ENCODE measurements at places on chromosomes 4 and X.

DNA sequence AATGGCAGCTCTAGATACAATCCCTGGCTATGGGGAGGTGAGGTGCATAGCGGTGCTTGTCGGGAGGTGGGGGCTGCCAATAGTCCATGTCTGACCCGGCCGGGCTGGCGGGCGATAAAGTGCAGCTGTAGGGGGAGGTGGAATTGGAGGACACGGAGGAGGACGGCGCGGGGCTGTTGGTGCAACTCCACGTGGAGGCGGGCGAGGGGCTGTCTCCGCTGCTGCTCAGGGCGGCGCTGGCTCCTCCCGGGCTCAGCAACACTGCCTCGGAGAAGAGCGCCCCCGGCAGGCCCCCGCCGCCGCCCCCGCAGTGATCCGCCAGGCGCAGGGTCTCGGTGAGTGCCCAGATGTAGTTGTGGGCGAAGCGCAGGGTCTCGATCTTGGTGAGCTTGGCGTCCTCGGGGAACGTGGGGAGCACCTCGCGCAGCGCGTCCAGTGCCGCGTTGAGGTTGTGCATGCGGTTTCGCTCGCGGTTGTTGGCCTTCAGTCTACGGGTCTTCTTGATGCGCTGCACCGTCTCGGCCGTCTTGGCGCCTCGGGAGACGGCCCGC lies 1.3 kb downstream of the NEUROG2 start:
- no peak for DNase-seq

DNA sequence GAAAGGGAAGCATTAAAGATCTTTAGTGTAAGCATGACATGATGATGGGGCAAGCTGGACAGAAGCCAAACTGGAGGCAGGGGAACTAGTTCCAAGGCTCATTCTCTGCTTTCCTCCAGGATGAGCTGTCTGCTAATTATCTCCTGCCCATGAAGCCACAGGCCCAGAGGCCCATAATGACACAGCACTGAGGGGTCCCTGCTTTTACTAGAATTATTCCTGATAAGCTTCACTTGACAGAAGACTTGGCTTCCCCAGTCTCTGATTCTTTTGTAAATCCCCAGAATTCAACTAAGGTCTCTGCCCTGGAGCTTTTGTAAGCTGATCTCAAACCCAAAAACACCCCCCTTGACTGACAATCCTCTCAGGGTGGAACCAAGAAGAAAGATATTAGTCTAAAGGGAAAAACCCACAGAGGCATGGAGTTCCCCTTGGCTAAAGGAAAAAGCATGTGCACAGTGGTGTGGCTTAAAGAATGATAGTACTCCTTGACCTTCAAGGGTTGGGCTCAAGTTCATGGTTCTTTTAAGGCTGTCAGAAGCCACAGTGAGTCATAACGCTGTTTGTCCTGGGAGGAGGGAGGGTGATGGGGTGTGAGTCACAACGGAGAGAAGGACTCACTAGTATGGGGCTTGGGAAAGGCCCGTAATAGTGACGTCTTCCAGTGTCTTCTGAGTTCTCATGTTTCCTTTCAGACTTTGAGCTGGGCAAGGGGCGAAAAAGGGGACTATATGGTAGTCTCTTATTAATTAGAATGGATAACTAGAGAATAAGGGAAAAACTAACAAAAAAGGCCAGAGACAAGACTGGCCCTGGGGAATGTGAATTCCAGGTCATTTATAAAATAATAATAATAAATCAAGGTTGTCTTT lies 146.0 kb upstream of the CPEB2 start:
- DNase-seq: peak; percentile 50

- no peak for DNase-seq
Observed at GRCh38 chr4:41304221-41304620, 47.5 kb downstream of the UCHL1 start.

GRCh38 chr4:158422546-158422945 lies 99.1 kb upstream of the RXFP1 start:
- no peak for DNase-seq

GRCh38 chr4:94978904-94979303 lies 221.1 kb downstream of the BMPR1B start:
- no peak for DNase-seq

DNA sequence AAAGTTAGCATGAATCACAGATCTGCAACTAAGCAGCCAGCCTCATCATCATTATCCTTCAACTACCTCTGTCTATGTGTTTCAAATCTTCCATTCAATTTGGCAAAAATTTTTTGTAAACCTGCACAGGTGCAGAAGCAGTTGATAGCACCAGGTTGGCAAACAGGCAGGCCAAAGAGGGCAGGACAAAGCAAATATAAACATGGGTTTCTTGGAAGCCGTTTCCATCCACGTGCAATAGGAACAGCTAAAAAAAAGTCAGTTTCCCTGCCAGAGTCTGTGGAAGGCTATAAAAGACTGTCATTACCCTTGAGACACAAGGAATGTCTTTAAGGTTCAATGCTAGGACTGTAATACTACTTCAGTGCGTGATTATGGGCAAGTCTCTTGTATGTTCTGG lies 253.2 kb downstream of the PDHA2 start:
- DNase-seq: no peak

GRCh38 chr4:98560321-98560720 lies 98.1 kb downstream of the TSPAN5 start:
- no peak for DNase-seq

DNA sequence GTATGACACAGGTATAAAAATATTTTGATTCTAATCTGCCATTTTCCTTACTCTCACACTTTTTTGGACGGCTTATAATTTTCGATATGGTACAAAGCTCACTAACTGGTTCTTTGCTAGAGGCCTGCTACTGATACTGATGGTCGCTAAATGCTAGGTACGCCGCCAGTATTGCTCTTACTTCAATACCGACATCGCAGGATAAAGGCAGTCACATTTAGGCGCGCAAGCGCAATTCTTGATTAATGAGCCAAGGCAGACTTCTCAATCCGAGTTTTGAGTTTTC lies 557 bp upstream of the USP38 start:
- no peak for DNase-seq

DNA sequence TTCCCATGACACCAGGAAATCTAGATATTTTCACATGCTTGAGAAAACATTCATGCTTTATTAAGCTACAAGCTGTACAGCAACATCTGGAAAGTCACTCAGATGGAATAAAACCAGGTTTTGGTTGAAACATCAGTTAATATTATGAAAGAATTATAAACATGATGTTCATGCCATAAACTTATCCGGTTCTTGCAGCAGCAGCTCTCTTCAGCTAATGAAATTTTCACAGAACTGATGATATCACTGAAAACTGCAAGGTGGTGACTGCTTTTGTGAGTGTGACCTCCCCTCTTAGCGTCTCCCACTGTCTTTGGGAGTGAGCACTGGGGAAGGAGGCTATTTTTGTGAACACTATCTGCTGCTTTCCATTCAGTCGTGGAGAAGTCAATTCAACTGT lies 56.9 kb downstream of the ARHGAP10 start:
- DNase-seq: no peak

- DNase-seq: no peak
Observed at GRCh38 chr4:16844816-16845586, 53.4 kb downstream of the LDB2 start.

- no peak for DNase-seq
Observed at GRCh38 chr4:122703868-122704267, 28.6 kb upstream of the BBS12 start.

DNA sequence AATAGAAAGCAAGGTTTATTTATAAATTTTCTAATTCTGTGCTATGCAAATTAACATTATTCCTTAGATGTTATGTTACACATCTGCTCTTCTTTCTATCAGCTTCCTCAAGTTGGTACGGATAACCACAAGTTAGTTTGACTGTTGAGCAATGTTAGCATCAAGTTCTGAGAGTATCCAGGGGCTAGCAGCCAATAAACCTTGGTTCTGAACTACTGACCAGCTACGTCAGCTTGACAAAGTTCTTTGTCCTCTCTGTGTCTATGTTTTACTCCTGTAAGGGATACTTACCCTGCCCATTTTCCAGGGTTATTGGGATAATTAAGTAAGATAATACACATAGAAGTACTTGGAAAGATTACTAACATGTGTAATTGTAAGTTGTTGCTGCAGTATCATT lies 8.1 kb upstream of the TEX13A start:
- no peak for DNase-seq

GRCh38 chr4:168710353-168710946 lies 213.6 kb downstream of the PALLD start:
- no peak for DNase-seq

DNA sequence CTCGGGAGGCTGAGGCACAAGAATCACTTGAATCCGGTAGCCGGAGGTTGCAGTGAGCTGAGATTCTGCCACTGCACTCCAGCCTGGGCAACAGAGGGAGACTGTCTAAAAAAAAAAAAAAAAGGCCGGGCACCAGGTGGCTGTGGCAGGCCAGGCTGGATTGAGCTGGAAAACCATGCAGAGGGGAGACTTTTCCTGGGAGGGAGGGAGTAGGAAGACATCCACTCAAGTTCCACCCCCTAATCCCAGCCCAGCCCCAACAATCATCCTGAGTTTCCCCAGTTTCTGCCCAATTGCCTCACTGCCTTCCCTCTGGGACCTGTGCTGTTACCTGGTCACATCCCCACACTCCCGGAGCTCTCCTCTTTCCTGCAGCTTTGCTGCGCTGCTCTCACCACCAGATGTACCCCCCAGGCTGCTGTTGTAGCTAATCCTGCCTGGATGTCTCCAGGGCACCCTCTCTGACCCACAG lies 9.0 kb upstream of the TSPYL2 start:
- DNase-seq: no peak

- no peak for DNase-seq
Observed at GRCh38 chr4:125444166-125444565, 129.4 kb downstream of the FAT4 start.

GRCh38 chrX:115233497-115234455 lies at the start of gene LRCH2:
LRCH2 (minus strand) TSS chrX:115234096; CDS start chrX:115234041, 55 bp downstream.
- no peak for DNase-seq

- no peak for DNase-seq
Observed at GRCh38 chrX:55777596-55777995, 60.0 kb downstream of the RRAGB start.

- no peak for DNase-seq
Observed at GRCh38 chr4:145951931-145952330, 13.3 kb upstream of the ZNF827 start.

DNA sequence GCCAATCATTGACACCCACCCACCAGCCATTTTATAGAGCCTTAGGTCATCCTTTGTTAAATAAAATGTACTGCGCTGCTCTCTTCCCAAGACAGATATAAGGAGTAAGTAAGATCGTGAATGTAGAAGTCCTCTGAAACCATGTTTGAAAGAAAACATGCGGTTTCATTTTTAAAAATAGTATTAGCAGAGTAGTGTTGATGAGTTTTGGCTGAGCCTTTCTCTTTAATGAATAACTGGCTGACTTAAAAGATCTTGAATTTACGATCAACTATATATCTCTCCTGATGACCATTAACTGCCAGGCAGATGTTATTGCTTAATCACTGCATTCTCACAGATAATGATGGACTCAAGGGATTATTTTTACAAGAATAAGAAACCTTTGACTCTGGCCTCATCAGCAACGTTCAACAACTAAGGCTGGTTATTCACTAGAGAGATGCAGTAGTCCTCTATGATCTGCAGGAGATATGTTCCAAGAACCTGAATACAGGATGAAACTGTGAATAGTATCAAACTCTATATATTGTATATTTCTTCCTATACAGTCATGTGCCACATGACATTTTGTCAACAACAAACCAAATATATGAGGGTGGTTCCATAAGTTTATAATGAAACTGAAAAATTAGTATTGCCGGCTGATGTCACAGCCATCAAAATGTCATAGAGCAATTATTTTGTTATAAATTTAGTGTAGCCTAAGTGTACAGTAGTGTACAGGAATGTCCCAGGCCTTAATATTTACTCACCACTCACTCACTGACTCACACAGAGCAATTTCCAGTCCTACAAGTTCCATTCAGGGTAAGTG lies 80.8 kb downstream of the FAM13A start:
- DNase-seq: no peak

GRCh38 chr4:43369036-43369594 lies 476.6 kb downstream of the GRXCR1 start:
- no peak for DNase-seq

DNA sequence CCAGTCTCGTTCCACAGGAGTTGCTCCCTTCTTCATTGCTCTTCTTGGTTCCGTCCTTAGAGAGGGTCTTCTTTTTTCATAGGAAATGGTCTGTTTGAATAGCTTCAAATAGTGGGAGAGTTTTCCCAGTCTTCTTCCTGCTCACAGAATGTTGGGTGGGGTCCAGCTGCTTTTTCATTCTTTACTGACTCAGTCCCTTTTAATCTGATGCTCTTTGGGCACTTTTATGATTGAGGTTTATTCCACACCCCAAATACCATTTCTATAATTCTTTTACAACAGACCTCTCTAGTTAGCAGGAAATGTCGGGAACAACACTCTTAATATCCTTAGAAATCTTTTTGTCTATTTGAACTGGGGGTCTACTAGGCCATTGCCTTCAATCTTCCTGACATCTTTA lies 239.5 kb downstream of the PRDM5 start:
- no peak for DNase-seq

DNA sequence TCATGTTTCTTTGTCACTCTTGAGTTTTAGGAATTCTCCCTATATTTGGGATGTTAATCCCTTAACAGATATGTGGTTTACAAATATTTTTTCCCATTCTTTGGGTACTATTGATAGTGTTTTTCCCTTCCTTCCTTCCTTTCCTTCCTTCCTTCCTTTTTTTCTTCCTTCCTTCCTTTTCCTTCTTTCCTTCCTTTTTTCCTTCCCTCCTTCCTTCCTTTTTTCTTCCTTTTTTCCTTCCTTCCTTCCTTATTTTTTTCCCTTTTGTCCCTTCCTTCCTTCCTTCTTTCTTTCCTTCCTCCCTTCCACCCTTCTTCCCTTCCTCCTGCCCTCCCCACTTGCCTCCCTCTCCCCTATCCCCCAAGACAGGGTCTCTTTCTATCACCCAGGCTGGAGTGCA lies 42.1 kb downstream of the WDR17 start:
- no peak for DNase-seq

- no peak for DNase-seq
Observed at GRCh38 chr4:60344908-60345307, 855.2 kb upstream of the ADGRL3 start.

DNA sequence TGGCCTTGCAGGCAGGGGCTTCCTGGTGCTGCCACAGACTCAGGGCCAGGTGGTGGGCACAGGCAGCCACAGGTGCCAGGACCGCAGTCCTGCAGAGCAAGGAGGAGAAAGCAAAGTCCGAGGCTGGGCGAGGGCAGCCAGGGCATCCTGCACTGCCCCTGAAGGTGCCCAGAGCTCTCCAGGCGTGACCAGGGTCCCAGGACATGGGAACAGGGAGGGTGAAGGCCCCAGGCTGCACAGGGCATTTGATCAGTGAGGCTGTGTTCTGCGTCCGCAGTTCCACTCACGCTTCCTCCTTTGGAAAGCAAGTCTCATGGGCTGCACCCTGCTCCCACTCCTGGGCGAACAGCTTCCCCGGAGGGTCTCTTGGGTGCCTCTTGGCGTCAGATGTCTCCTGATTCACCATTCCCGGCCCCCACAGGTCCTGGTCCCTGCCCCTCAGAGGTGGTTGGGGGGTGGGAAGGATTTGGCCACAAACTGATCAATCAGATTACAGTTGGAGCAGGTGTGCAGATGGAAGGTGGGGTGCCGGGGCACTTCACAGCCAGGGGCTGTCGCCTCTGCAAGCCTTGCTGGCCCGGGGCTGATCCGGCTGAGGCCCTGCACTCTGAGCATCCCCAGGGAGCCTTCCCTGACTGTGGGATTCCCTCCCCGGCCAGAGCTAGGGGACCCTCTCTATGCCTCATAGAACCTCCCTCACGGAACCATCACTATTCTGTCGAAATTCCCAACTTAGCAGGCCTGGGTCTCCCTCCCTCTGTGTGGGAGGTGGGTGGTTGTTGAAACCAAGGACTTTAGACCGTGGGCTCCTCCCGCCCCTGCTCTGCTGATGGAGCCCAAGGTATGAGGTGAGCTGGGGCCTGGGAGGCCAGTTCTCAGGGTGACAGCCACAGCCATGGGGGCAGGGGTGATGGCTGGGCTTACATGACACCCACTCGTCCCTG lies 3.3 kb downstream of the SH3TC1 start:
- no peak for DNase-seq

All from H54 (cell line).